ENCODE measurements at places on chromosomes 11 and 22.

DNA sequence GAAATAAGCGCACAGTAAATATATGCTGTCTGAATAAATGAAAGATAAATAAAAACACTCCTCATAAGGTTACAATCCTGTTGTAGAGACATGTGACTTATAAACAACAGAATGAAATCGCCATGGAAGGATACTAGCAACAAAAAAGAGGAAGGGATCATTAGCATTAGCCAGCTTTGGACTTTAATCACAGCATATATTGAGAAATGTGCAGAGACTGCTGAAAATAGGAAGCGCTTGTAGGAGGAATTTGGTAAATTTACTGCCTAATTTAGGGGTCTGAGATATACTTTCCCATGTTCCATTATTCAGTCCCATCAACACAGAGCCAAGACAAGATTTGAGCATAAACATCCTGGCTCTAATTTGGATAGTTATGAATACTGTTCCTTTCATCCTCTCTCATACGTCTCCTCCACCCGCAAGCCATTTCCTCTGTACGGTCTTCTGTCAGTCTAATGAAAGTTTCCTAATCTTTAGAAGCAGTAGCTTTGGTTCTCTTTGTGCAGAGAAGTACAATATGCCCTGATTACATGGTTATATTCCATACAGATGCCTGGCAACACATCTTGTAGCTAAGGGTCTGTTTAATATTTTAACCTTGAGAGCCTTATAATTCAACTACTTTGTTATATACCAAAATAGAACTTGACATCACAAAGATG is 37.1 kb upstream of the AKIP1 start:
- no peak for DNase-seq

- DNase-seq, result peak; percentile 27
Observed at GRCh38 chr22:45304971-45305370, 4.8 kb upstream of the FAM118A start.

GRCh38 chr11:1738380-1738779 is 12.0 kb downstream of the IFITM10 start:
- DNase-seq, result no peak

GRCh38 chr22:37643225-37643847 is 3.9 kb downstream of the SH3BP1 start:
- DNase-seq, result peak; percentile 55

- no peak for DNase-seq
Observed at GRCh38 chr11:106821826-106822225, 196.4 kb downstream of the GUCY1A2 start.

- DNase-seq, result no peak
Observed at GRCh38 chr11:124183068-124183467, at the start of gene OR10D3. TSS of gene OR10D3 (plus strand) at chr11:124183345. CDS start at chr11:124185270, 1,925 bp downstream.

GRCh38 chr22:20494978-20495860 is at the start of gene KLHL22:
TSS of gene KLHL22 (minus strand) at chr22:20495795. CDS start at chr22:20489211, 6,584 bp downstream.
- peak; percentile 38 for DNase-seq

DNA sequence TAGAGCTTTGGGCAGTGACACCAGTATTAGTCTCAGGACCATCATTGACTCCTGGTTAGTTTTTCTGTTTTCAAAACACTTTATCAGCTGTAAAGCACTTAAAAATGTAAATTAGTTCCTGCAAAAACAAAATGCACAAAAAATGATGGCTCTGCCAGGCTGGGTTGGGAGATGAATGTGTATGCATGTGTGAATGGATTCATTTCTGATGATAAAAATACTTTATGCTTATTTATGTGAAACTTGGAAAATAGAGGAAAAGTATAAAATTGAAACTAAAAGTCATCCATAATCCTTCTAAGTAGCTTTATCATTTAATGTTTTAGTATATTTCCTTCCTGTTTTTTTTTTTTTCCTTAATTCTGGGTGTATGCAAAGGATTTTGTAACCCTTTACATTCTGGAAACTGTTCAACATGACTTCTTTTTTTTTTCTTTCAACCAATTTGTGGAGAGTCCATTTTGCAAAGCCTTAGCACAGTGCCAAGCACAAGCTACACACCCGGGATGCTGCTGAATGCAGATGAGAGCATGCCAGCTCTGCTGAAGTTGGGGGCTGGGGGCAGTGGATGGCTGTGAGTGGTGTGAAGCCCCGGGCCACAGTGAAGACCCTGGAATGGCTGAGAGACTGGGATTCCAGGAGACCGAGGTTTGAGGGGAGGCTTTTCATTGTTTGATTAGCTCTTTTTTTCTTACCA is 37.6 kb downstream of the PTPRJ start:
- no peak for DNase-seq

DNA sequence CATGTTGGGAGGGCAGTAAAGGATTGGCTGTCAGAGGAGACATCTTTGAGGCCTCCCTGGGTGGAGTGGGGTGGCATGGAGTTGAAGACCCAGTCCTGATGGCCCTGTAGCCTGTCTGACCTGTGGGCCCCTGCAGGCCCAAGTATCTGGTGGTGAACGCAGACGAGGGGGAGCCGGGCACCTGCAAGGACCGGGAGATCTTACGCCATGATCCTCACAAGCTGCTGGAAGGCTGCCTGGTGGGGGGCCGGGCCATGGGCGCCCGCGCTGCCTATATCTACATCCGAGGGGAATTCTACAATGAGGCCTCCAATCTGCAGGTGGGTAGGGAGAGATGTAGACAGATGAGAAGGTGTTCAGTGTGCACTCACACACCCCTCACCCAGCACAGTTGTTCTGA is 2.6 kb downstream of the NDUFV1 start:
- no peak for DNase-seq

DNA sequence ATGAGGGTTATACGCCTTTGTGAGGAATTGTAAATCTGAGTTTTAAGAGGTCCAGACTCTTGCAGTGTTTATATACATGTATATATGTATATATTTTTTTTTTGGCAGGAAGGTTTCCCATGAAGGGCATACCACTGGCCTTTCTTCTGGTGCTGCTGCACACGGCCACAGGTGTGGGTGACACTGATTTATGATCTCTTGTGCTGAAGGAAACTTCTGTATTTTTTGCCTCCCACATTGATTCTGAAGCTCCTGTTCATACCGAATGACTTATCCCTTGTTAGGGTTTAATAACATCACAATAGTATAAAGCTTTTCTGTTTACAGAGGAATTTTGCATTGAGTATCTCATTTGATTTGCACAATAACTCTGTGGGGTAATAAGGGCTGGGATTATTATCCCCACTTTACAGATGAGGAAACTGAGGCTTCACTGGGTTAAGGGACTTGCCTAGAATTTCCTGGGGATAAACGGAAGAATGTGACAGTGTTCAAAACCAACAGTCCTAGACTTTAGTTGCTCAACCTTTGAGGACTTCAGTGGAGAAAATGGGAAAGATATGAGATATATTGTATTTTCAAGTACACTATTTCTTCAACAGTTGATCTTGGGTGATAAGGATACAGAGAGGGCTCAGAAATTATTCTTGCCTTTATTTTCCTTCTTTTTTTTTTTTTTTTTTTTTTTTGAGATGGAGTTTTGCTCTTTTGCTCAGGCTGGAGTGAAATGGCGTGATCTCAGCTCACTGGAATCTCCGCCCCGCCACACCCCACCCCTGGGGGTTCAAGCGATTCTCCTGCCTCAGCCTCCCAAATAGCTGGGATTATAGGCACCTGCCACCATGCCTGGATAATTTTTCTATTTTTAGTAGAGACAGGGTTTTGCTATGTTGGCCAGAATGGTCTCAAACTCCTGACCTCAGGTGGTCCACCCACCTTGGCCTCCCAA is 70.1 kb downstream of the MICAL2 start:
- DNase-seq, result peak; percentile 66

DNA sequence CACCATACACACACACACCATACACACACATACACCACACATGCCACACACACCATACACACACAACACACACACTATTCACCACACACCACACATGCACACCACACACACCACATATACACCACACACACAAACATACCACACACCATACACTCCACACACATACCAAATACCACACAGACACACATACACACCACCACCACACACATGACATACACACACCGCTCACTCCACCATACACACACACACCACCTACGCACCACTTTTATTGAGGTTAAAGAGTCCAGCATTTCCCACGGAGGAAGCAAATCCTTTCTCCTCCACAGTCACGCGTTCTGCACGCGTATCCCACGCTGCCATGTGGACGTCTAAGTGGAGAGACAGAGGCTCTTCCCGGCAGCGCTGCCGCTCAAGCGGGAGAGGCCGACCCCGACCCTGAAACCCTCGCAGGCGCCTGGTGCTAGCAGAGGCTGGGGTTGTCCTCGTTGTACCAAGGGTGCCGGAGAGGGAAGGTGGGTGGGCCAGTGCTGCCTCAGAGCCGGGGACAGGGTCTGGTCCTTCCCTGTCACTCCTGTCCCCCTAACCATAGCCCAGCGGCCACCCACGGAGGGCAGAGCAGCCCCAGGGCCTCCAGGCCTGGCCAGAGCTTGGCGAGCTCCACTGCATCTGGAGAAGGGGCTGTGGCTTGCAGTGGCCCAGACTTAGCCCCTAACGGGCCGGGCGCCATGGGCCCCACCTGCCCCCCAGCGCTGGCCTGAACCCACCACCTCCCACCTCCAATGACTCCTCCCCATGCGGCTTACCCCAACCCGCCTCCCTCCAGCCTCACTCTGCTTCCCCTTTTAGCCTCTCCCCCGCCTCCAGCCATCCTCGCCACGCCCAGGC is 1495.0 kb downstream of the BRD1 start:
- no peak for DNase-seq

GRCh38 chr22:32545801-32546200 is 71.2 kb downstream of the FBXO7 start:
- no peak for DNase-seq

DNA sequence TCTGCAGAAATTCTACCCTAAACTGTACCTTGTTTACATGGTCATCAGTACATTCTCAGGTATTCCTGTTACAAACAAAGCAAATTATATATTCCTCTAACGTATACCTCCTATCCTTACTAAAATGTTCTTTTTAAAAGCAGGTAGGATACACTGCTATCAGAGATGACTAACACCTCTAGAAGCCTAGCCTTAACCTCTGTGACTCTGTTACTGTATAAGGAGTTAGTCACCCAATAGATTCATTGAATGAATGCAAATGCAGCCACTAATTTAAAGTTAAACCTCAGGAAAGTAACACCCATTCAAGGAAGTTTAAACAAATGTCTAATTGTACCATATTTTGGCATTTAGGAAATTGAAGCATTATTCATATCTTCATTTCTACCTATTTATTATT is 82.2 kb downstream of the FCHSD2 start:
- DNase-seq, result no peak

GRCh38 chr11:115297330-115297729 is 206.9 kb downstream of the CADM1 start:
- no peak for DNase-seq

GRCh38 chr11:106022795-106023275 is 795 bp upstream of the MSANTD4 start:
- DNase-seq, result no peak

GRCh38 chr11:27777033-27777432 is 76.8 kb upstream of the BDNF start:
- peak; percentile 45 for DNase-seq

GRCh38 chr11:75239531-75240290 is 863 bp upstream of the TPBGL start:
- DNase-seq, result no peak

GRCh38 chr11:123560006-123560405 is 94.4 kb downstream of the SCN3B start:
- peak; percentile 73 for DNase-seq

- DNase-seq, result no peak
Observed at GRCh38 chr22:32044477-32044876, 1.4 kb downstream of the SLC5A1 start.

GRCh38 chr11:1784761-1785650 is 21.3 kb upstream of the CTSD start:
- DNase-seq, result no peak

DNA sequence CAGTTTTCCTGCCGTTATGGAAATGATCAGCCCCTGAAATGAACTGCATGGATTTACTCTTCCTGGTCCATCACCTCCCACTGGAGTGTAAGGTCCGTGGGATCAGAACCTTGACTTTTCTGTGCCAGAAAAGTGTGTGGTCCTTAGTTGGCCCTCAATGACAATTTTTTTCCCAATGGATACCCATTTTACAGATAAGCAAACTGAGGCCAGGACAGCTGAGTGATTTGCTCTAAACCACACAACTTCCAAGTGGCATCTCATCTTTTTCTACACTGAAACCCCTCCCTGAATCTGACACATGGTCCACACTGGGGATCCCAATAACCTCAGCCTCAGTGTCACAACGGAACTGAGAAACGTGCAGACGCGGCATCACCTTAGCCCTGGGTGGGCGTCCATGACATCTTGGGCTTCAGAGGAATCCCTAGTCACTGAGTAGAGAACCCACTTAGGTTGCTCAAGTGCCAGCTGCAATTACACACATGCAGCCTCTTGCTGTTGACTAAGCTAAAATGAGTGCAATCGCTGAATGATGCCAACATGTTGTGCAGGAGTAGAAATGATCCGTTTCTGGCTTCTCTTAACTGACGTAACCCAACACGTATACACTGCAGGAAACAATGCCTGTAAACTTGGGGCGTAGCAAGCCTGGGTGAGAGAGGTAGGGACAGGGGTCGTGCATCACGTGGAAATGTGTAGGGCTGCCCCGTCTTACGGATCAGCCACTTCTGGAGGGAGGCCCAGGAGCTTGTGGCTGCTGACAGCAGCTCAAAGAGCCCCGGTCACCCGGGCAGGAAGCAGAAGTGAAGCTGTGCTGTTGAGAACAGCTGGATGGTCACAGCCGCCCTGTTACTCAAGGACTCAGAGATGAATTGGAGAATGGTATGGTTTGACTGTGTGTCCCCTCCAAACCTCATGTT is 136.3 kb downstream of the SHANK2 start:
- DNase-seq, result no peak

GRCh38 chr11:7004482-7004881 is 15.7 kb downstream of the ZNF214 start:
- peak; percentile 35 for DNase-seq

DNA sequence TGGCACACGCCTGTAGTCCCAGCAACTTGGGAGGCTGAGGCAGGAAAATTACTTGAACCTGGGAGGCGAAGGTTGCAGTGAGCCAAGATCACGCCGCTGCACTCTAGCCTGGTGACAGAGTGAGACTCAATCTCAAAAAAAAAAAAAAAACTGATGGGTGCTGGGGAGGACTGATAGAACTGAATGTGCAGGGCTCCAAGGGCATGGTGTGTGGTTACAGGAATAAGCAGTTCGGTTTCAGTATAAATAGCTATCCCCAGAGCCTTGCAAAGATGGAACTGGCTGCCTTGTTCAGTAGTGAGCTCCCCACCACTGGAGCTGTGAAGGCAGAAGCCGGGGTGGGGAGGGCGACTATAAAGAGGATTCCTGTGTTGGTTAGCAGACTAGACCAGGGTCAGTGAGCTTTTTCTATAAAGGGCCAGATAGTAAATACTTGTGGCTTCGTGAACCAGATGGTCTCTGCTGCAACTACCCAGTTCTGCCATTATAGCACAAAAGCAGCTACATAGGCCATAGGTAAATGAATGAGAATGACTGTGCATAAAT is 5.9 kb downstream of the TOM1 start:
- DNase-seq, result no peak

Measured in iris pigment epithelial cell (primary cell).